Daoy (cell line): ENCODE measurements at places on chromosomes 6 and 20.

DNA sequence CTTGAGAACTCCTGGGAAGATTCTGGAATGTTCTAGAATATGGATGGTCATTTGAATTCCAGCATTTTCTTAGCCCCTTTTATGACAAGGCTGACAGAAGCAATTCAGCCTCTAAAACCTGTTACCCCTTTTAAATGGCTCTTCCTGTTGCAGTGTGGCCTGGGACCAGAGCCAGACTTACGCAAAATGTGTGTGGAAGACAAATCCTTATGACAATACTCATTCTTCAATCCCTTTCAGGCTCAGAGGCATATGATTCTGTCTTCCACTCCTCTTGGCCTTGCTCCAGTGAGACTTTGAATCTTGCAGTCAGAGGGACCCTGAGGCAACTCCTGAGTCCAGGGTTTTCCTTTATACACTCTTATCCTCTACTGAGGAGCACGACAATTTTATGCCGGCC is 287.0 kb downstream of the CLIC5 start:
- DNase-seq = peak; percentile 48

GRCh38 chr6:143149771-143150170 is 89.1 kb downstream of the AIG1 start:
- DNase-seq = no peak

DNA sequence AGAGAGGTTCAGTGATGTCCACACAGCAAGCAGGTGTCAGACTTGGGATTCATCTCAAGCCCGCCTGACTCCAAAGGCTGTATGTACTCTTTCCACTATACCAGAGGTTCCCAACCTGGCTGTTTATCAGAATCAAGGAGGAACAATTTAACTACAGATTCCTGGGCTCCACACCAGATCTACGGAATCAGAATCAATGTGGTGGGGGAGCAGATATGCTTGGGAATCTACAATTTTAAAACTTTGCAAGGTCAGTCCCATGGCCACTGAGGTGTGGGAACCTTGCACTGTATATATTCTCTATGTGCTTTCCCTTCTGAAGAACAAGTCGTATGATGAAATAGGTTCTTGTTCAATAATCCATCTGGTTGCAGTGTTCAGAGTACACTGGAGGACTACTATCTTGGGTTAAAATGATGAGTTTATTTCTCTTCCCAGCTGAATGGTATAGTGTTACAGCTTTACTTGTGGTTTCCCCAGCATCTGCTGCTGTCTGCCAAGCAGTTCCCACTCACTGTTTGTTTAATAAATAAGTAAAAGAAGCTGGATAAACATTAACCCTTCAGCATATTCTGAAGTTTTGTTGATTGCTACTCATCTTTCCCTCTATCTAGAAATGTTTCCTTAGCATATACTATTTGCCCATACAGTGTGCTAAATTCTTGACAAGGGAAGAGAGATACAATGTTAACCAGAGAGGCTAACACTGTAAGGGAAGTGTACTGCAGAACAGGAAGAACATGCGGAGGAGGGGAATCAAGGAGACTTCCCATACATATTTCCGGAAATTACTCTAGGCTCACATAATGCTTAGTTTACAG is 9.9 kb downstream of the TTI1 start:
- DNase-seq = no peak

DNA sequence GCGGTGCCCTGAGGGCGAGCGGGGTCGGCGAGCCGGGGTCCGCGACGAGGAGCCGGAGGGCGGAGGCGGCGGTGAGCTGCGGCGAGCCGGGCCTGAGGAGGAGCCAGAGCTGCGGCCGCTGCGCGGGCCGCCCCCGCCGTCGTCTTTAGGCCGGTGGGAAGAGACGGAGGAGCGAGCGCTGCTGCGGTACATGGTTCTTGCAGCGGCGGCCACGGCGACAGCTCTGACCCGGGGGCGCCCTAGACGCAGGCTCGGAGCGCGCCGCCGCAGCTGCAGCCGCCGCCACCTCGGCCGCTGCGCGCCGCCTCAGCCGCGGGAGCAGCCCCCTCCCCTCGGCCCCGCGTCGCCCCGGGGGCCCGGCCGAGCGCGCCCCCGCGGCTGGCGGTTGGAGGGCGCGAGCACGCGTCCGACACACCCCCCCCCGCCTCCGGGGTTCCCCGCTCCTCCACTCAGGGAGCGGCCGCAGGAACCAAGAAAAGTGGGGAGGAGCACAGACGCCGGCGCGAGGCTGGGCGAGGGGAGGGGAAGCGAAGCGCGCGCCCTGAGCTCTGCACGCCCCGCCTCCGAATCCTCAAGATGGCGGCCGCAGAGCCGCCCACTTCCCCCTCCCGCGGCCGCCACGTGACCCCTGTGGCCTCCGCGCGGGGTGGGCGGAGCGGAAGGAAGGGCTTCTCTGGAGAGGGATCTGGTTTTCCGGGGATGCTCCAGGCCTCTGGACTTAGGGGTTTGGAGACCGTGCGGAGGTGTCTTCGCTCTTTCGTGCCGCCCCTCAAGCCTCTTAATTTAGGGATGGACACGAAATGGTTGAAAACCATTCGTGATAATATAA is at the start of gene ZNF318:
Gene ZNF318, minus strand, starts transcription at position 474 of the 829 bp plus-strand sequence. Its CDS starts 282 bp downstream, at position 192.
- DNase-seq = peak; percentile 99

DNA sequence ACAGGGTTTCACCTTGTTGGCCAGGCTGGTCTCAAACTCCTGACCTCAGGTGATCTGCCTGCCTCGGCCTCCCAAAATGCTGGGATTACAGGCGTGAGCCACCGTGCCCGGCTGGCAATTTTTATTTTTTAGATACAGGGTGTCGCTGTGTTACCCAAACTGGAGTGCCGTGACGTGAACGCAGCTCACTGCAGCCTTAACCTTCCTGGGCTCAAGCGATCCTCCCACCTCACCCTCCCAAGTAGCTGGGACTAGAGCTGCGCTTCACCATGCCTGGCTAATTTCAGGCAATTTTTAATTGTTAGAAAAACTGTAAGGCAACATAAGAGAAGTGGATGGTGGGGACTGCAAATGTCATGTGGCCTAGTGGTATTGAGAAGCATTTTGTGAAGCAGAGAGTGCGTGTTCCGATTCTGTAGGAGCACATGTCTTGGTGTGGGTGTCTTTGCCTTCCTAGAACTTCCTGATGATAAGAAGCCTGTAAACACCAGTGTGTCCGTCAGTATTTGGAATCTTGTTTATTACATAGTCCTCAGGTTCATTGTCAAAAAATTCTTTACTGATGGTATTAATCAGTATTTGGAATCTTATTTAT is 18.0 kb downstream of the JARID2 start:
- no peak for DNase-seq

DNA sequence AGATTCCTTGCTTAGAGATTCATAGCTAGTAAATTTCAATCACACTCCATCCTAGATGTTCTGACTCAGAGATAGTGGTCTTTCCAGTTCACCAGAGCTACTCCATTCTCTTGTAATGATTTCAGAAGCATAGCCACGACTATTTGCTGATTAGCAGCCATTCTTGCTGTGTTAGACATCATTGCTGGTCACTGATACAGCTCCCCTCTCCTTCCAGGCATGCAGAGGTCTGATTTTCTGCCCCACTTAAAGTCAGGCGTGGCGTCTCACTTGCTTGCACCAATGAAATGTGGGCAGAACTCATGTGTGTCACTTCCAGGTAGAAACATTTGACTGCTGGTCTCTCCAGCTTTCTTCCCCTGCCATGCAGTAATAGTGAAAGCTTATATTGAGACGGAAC is 168.9 kb upstream of the JARID2 start:
- DNase-seq = no peak
